ENCODE measurements at places on chromosomes 3 and 15.

DNA sequence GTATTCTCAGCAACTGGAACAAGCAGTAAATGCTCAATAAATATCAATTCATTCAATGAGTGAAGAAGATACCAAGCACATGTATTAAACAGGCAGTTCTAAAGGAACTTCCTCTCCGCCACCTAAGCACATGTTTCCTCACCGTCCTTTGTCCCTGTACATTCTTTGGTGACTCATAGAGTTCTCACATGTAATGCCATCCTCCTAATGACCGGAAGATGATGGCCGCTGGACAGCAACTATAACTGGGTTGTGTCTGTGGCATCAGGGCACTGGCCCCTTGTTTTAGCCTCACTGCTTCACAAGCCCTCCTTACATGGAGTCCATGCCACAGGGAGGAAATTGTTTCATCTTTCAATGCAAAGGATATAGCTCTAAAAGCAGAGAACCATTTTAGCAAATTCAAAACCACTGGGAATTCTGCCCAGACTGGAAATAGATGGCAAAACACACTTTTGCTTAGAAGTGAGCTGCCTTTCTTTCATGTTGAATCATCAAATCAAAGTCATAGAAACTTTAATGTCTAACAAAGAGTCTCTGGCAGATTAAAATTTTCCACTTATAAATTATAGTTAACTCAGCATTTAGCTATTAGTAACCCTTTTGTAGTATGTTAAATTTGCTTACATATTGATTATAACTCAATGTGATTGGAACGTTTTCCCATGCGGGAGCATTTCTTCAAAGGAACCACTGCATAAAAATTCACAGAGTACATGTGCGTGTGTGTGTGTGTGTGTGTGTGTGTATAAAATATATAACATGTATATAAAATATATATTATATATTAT, 74.1 kb downstream of the GAP43 start:
- H3K4me3 ChIP-seq, result no peak overlapping the region
- no peak overlapping the region for H3K27ac ChIP-seq
- H3K27me3 ChIP-seq, result no peaks in the 10 kb centered on the region
- no peaks in the 10 kb centered on the region for H3K4me1 ChIP-seq
- DNase-seq, result no peak

GRCh38 chr3:117515309-117515708, 805.7 kb downstream of the TUSC7 start:
- no peaks in the 10 kb centered on the region for H3K4me1 ChIP-seq
- DNase-seq, result no peak
- no peaks in the 10 kb centered on the region for H3K27me3 ChIP-seq
- no peaks in the 10 kb centered on the region for H3K36me3 ChIP-seq
- no peak overlapping the region for H3K27ac ChIP-seq
- H3K4me3 ChIP-seq, result no peak overlapping the region

DNA sequence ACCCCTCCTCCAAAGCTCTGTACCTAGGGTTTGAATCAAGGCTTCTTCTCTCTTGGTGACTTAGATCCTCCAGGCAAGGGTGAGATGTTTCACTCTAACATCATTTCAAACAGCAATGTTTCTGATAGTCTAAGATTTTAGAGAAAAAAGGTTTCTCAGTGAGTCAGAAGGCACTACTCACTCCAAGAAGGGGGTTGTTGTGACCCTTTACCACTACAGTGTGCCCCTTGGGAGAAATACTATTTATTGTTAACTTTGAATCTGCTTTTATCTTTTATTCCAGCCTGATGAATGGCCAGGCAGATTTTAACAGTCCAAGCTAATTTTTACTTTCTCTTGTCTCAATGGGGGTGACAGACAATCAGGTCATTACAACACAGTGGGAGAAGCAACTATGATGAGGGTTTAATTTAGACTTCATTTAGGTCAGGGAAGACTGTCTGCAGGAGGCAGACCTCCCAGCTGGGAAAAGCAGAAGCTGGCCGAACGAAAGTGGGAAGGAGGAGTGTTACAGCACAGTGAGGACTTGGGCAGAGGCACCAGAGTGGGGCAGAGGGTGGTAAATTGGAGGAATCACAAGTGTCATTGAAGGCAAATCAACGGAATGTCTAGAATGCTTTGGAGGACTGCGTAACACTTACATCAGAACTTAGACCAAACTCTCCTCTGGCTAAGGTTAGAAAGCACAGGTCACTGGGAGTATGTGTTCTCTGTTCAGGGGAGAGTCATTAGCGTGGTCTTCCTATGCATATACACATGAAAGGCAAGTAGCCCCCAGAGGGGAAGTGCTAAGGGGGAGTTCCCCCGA, 21.2 kb downstream of the ZNF860 start:
- H3K4me3 ChIP-seq, result no peak overlapping the region
- no peak overlapping the region for H3K27ac ChIP-seq
- no peak for DNase-seq
- H3K36me3 ChIP-seq, result no peaks in the 10 kb centered on the region
- no peaks in the 10 kb centered on the region for H3K4me1 ChIP-seq
- no peaks in the 10 kb centered on the region for H3K27me3 ChIP-seq

- H3K4me3 ChIP-seq, result no peak overlapping the region
- H3K27ac ChIP-seq, result no peak overlapping the region
- no peaks in the 10 kb centered on the region for H3K27me3 ChIP-seq
Observed at GRCh38 chr3:29311795-29312194, 30.9 kb downstream of the RBMS3 start.

DNA sequence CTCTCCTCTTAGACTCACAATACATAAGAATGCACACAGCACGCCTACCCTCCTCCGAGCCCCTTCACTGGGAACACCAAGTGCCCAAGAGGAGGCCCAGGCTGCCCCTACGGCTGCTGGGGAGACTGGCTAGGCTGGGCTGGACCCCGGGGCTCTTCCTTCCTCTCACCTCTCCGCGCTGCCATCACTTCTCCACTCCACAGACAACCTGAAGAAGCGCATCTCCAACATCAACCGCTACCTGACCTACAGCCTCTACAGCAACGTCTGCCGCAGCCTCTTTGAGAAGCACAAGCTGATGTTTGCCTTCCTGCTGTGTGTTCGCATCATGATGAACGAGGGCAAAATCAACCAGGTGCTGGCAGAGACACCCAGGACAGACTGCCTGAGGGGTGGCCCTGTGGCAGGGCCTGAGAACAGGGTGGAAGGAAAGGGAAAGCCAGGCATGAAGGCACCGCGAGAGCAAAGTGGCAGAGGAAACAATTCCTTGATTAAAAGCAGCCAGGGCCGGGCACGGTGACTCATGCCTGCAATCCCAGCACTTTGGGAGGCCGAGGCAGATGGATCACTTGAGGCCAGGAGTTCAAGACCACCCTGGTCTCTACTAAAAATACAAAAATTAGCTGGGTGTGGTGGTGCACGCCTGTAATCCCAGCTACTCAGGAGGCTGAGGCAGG, 51.6 kb downstream of the SEMA3G start:
- H3K4me3 ChIP-seq, result no peak overlapping the region
- no peaks in the 10 kb centered on the region for H3K36me3 ChIP-seq
- H3K4me1 ChIP-seq, result no peaks in the 10 kb centered on the region
- DNase-seq, result no peak

DNA sequence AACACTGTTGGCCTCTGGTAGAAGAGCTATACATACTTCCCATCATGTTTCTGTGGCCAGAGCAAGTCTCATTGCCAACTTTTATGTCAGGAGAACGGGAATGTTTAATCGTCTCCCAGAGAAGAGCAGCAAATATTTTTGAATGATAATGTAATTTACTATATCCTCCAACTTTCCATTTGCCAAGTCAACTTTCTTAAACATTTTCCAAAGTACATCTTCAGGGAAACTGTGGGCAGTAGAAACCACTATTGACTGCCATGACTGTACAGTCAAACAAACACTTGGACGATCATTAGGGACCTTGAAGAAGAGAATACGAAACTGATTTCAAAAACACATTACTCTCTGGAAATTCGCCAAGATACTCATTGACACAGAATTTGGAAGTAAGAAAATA, 201.5 kb downstream of the GABRB3 start:
- no peaks in the 10 kb centered on the region for H3K36me3 ChIP-seq
- H3K27ac ChIP-seq, result no peak overlapping the region
- H3K4me1 ChIP-seq, result no peaks in the 10 kb centered on the region
- no peak for DNase-seq

- 0 out of 2 replicates have a peak, but pooled peaks cover 3% of the 10 kb centered on the region for H3K36me3 ChIP-seq
- DNase-seq, result peak; percentile 70
- peak within 1 kb of the TSS; percentile 93 for H3K27ac ChIP-seq
- no peaks in the 10 kb centered on the region for H3K27me3 ChIP-seq
- H3K4me3 ChIP-seq, result peak within 1 kb of the TSS; percentile 94
Observed at GRCh38 chr15:72783640-72784455, at the start of gene ADPGK. Gene ADPGK (minus strand): TSS chr15:72783758. CDS start chr15:72783691, 67 bp downstream.

DNA sequence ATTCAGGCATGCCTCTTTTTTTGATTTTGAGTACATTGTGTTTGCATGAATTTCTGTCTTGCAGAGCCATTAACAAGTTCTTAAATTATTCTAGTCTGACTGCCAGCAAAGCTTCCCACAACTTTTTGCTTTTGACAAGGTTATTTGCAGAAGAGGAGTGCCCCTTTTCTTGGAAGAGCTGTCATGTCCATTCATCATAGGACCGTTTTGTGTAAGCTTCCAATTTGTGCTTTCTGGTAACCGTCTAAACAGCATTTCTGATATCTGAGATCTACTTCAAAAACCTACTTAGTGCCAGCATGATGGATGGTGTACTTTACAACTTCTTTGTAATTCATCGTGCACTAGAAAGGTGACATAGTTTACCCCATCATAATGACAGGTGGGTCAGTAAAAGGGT, 379.7 kb downstream of the NAALADL2 start:
- no peaks in the 10 kb centered on the region for H3K4me1 ChIP-seq
- no peak for DNase-seq
- no peaks in the 10 kb centered on the region for H3K27me3 ChIP-seq
- H3K4me3 ChIP-seq, result no peak overlapping the region

DNA sequence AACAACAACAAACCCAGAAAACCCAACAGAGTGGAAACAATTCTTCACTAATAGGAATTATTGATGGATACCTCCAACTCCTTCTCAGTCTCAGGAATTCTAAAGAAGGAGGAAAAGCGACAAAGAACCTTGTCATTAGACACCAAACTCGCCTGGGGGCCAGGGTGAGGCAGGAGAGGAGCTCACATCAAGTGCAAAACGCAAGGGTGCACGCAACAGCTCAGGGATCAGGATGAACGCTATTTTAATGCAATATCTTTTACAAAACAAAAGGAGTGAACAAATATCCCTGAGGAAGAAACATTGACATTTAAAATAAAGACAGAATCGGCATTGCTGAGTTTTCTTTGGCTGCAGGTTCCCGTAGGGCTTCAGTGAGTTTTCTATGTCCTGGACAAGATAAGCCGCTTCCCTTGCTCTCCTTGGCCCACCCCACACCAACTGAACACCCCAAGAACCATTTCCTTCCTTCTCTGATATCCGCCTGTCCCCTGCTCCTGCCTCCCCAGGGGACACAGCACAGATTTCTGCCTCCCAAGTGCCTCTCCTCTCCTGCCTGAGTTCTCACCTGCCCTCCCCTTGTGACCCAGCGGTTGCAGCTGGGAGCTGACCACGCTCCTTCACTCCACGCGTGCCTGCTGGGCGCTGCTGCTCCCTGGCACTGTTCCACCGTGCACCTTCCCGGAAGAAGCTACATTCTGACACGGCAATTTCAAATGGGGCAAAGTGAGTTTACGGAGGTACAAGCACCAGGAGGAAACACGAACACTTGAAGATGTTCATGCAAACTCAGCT, 63.0 kb downstream of the ATP10A start:
- no peak overlapping the region for H3K27ac ChIP-seq
- H3K27me3 ChIP-seq, result no peaks in the 10 kb centered on the region
- no peaks in the 10 kb centered on the region for H3K36me3 ChIP-seq
- H3K4me1 ChIP-seq, result no peaks in the 10 kb centered on the region
- DNase-seq, result no peak

- H3K4me1 ChIP-seq, result no peaks in the 10 kb centered on the region
- no peaks in the 10 kb centered on the region for H3K27me3 ChIP-seq
- H3K4me3 ChIP-seq, result no peak overlapping the region
- no peak for DNase-seq
- H3K36me3 ChIP-seq, result no peaks in the 10 kb centered on the region
Observed at GRCh38 chr15:100208921-100209603, 132.7 kb downstream of the ADAMTS17 start.

GRCh38 chr3:99324636-99325203, 313.7 kb upstream of the COL8A1 start:
- DNase-seq, result no peak
- H3K4me3 ChIP-seq, result no peak overlapping the region
- H3K27ac ChIP-seq, result no peak overlapping the region
- no peaks in the 10 kb centered on the region for H3K27me3 ChIP-seq
- no peaks in the 10 kb centered on the region for H3K36me3 ChIP-seq
- H3K4me1 ChIP-seq, result no peaks in the 10 kb centered on the region

- no peak overlapping the region for H3K27ac ChIP-seq
- no peaks in the 10 kb centered on the region for H3K4me1 ChIP-seq
- H3K4me3 ChIP-seq, result no peak overlapping the region
- no peak for DNase-seq
- H3K27me3 ChIP-seq, result no peaks in the 10 kb centered on the region
Observed at GRCh38 chr3:193771653-193772421, 178.8 kb downstream of the OPA1 start.

DNA sequence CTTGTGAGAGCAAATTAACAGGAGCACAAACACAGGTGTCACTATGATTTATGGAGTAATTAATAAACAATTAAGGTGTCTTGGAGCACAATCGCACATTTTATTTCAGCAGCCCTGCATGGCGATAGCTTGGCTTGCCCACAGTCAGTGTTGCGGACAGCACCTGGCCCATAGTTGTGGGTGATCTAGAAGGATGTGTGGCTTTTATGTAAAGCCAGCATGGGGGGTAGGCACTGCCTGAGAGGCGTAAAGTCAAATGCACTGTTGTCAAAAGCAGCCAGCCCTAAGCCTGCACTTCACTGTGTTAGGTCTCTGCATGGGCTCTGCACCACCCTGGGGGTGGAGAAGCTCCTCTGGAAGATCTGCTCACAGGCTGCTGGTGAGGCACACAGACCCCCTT, 177.4 kb upstream of the PPP2R3A start:
- no peak overlapping the region for H3K27ac ChIP-seq
- no peak for DNase-seq
- no peaks in the 10 kb centered on the region for H3K36me3 ChIP-seq
- H3K4me1 ChIP-seq, result no peaks in the 10 kb centered on the region
- H3K27me3 ChIP-seq, result no peaks in the 10 kb centered on the region

GRCh38 chr3:179673523-179673922, 20.7 kb downstream of the USP13 start:
- no peak overlapping the region for H3K4me3 ChIP-seq
- no peaks in the 10 kb centered on the region for H3K36me3 ChIP-seq
- H3K4me1 ChIP-seq, result no peaks in the 10 kb centered on the region
- DNase-seq, result no peak
- H3K27me3 ChIP-seq, result no peaks in the 10 kb centered on the region

- H3K27ac ChIP-seq, result no peak overlapping the region
- H3K4me3 ChIP-seq, result no peak overlapping the region
- no peaks in the 10 kb centered on the region for H3K4me1 ChIP-seq
- H3K36me3 ChIP-seq, result no peaks in the 10 kb centered on the region
- no peaks in the 10 kb centered on the region for H3K27me3 ChIP-seq
- DNase-seq, result no peak
Observed at GRCh38 chr15:26767169-26767670, 5.6 kb downstream of the GABRB3 start.

DNA sequence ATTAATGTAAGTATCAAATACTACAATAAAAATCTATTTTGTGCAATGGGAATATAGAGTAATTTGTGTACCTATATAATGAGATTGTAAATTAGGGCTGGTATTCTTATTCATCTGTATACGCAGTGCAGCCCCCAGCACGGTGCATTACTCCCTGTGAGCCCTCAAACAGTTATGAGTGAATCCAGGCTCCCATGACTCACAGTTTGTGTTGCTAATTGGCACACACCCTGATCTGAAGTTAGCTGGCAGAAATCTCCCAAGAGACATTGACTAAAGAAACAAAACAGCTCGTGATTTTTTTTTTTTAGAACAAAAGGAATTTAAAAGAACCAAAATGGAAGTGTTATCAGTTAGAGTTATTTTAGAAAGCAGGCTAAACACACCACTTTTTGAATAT, 15.7 kb downstream of the GK5 start:
- H3K4me3 ChIP-seq, result no peak overlapping the region
- H3K36me3 ChIP-seq, result peaks cover 6% of the 10 kb centered on the region
- H3K27ac ChIP-seq, result no peak overlapping the region
- H3K4me1 ChIP-seq, result no peaks in the 10 kb centered on the region

All from GM12878 (cell line).